Cerebellum (tissue), 4 donors: ENCODE measurements at places on chromosomes 3 and 15. TPM values are rescaled to one million over a fixed set of nuclear protein-coding genes. Genes with fewer than 3 reads are reported as not detected.

HLTF gene
- total RNA-seq, result 99.1 TPM

GOLGA6L9 gene
- 9.5 TPM for total RNA-seq

CAPN3 gene
- 1.8 TPM for total RNA-seq

GOLGA6L7 gene
- not detected for total RNA-seq

CP gene
- 3.1 TPM for total RNA-seq

PCOLCE2 gene
- total RNA-seq, result 12.6 TPM

IL17RB gene
- 14.2 TPM for total RNA-seq

COX17 gene
- total RNA-seq, result 18.9 TPM

ATP13A4 gene
- total RNA-seq, result 7.3 TPM

WDR93 gene
- total RNA-seq, result 0.91 TPM

GUCA1C gene
- not detected for total RNA-seq

UROC1 gene
- total RNA-seq, result 0.27 TPM

KAT2B gene
- total RNA-seq, result 38.2 TPM

CHRFAM7A gene
- 6.4 TPM for total RNA-seq

TM4SF4 gene
- total RNA-seq, result not detected

VILL gene
- 8.6 TPM for total RNA-seq

SLC25A26 gene
- 11.5 TPM for total RNA-seq

TMEM212 gene
- not detected for total RNA-seq

GOLGA8Q gene
- 1.6 TPM for total RNA-seq

SLC28A2 gene
- total RNA-seq, result not detected

SERPINI1 gene
- 36.5 TPM for total RNA-seq

GOLGA8J gene
- total RNA-seq, result 0.36 TPM

RFTN1 gene
- total RNA-seq, result 26.6 TPM

MUSTN1 gene
- 0.82 TPM for total RNA-seq

IDH2 gene
- 51.9 TPM for total RNA-seq

SENP7 gene
- 108 TPM for total RNA-seq

MORF4L1 gene
- total RNA-seq, result 339 TPM

CAND2 gene
- total RNA-seq, result 18.2 TPM

GOLIM4 gene
- 36.6 TPM for total RNA-seq

GOLGA8O gene
- total RNA-seq, result not detected

SPATA12 gene
- not detected for total RNA-seq

GPX1 gene
- 40.8 TPM for total RNA-seq

ADAMTS17 gene
- total RNA-seq, result 4.4 TPM

CPNE9 gene
- 4.4 TPM for total RNA-seq

HRH1 gene
- 5.8 TPM for total RNA-seq

ITPKA gene
- total RNA-seq, result 2.5 TPM

TMEM45A gene
- total RNA-seq, result 4.0 TPM

THPO gene
- 0.36 TPM for total RNA-seq

ASB14 gene
- 0.27 TPM for total RNA-seq

TNNC1 gene
- 0.64 TPM for total RNA-seq

STRA6 gene
- 12.6 TPM for total RNA-seq

ANKUB1 gene
- total RNA-seq, result 0.36 TPM

ALDH1L1 gene
- total RNA-seq, result 4.7 TPM

NDN gene
- total RNA-seq, result 76.3 TPM

SLC12A8 gene
- total RNA-seq, result 3.1 TPM

SEMA5B gene
- 24.8 TPM for total RNA-seq

LSAMP gene
- 50.2 TPM for total RNA-seq

CLDN18 gene
- total RNA-seq, result 0.09 TPM

LARP6 gene
- total RNA-seq, result 5.1 TPM
